NB4 (cell line): ENCODE measurements at places on chromosomes 1 and 21.

DNA sequence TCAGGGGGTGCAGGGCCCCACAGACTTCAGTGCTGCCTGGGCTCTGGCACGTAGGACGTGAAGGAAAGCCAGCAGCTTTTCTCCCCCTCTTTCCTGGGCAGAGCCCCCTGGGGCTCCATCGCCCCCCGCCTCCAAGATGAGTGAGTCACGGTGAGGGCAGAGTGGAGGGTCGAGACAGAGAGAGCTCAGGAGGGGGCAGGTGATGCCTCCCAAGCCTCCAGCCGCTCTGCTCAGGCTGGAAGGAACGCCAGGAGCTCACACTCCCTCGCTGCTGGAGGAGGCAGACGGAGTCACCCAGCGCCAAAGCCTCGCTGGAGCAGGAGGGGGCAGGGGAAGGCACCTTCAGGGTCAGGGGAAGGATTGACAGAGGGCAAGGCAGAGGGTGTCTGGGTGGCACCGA lies 119.5 kb downstream of the CASZ1 start:
- no peak for DNase-seq

DNA sequence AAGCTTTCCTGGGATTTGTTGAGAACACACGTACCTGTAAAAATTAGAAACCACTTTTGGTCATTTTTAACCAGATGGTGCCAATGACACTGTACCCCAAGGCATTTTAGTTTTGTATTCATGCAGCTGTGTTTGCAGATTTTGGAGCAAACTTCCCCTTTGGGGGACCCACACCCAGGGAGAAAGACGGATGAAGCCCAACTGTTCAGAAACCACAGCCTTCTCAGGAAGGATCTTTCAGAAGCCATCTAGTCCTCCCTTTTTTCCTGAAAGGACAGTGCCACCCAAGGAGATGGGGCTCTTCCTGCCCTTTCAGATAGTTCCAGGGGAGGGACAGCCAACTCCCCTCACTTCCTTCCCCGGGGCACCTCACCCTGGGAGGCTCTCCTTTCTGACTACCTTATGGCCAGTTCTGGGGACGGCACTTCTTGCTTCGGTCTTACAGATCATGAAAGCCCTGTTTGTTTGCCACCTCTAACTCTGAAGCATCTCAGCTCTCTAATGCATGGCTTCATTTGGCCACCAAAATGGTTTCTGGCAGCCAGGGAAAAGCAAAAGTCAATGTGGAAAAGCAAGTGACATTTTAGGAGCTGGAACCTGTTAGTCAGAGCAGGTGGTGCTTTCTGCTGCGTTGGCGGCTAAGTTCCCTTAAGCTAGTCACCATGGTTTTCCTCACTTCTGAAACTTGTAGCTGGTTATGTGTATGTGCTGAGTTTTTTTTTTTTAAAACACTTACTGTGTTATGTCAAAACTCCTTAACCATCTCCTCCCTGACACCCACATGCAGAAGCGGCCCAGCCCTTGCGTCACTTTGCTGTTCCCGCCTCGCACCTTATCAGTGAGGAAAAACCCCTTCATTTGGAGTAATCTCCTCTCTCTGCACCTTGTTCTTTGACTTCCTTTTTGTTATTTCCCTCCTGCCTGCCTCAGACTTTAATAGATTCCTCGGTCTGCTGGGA lies 10.1 kb downstream of the TMCC2 start:
- DNase-seq = peak; percentile 68

DNA sequence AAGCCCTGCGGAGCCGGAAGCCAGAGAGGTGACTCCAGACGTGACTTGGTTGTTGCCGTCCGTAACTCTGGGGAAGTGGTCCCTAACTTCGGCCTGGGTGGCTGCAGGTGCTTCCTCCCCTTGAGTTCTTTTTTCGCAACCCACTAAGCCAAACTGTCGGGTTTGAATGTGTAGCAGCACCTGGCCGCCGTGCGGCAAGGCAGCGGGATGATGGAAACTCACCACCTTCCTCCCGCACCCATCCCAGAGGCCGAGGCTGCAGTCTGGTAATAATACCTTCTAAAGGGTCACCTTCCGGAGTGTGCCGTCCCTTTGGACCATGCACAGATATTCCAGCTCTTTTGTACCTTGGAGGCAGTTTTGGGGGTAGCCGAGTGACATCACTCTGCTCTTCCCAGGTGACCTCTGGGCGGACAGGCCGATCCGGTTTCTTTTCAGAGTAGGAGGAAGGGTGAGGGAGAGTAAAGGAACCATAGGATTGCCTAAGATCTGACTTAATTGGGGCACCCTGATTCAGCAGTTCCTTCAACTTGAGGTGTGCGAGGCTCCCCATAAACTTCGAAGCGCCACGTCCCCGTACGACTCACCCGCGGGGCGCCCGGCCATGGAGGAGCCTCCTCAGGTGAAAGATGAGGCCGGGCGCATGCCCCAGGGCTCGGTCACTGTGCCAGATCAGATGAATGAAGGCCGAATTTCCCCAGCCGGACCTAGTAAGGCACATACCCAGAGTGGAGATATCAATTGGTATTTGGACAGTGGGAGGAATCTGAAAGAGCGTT lies 1.0 kb downstream of the KCNK1 start:
- DNase-seq = no peak

GRCh38 chr1:240295811-240296210 lies 204.1 kb downstream of the FMN2 start:
- no peak for DNase-seq

- DNase-seq = no peak
Observed at GRCh38 chr1:163170331-163170730, 32.4 kb downstream of the RGS5 start.

GRCh38 chr21:26491663-26492062 lies 81.4 kb downstream of the CYYR1 start:
- no peak for DNase-seq

DNA sequence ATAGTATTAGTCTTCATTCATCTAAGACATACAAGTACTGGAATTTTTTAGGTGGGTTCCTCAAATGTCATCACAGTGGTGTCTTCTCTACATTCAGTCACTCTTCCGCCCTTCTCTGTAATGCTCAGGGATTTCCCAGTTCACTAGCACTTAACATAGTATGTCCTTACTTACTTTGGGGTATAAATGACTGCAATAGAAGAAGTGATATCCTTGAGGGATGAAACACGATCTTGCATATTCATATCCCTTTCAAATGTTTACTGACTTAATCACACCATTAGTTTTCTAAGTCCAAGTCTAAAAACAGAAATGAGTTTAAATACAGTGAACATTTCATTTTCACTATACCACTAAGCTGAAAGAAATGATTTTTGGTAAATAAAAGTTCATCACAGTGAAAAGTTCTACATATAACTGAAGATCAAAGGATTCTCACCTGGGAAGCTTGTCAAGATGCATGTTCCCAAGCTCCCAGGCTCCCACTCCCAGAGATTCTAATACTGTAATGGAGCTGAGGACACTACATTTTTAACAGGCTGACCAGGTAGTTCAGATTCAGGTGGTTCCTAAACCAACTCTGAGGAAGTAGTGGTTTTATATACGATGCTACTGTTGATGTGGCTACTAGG lies 29.7 kb downstream of the MRPL39 start:
- no peak for DNase-seq
